ENCODE measurements at places on chromosomes 1 and 21. TPM values are rescaled to one million over a fixed set of nuclear protein-coding genes. Genes with fewer than 3 reads are reported as not detected.

NSL1 gene
- 42.2 TPM for total RNA-seq

GRCh38 chr1:145994391-145995120 lies 1.8 kb downstream of the TXNIP start:
- DNase-seq: no peak

LCE1F gene
- not detected for total RNA-seq

DNA sequence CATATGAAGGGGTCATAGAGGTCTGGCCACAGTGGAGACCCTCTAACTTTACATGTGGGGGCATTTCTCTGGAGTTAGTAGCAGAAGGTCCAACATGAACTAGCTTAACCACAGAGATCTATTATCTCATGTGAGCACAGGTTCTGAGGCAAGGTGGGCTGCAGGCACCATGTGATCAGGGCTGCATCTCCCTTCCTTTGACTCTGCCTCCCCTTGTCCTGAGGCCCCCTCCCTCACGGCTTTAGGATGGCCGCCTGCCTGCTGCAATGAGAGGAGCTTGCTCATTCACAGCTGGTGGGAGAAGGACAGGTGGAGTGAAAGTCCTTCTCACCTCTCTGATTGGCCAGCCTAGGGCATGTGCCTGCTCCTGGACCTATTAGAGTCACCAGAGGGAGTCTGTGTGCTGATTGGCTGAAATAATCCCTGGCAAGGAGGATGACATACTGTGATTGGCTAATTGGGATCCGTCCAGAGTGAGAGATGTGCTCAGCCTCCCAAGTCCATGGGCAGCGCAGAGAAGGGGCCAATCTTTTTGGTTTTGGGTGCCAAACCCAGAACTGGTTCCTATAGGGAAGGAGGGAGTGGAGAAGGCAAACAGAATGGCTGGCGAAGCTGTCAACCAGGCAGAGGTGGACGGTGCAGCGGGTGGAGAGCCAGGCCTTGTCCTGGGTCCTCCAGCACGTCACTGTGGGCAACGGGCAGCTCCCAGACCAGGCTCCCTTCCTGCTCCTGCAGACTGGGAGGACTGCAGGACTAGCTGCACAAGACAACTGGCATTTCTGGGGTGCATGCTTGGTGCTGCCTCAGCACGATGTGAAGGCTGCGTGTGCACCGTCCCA lies 39.4 kb upstream of the C1orf174 start:
- no peak for DNase-seq

- no peak for DNase-seq
Observed at GRCh38 chr1:93609536-93609935, 72.1 kb downstream of the BCAR3 start.

PPIH gene
- total RNA-seq: 55.9 TPM

FLVCR1 gene
- total RNA-seq: 17.9 TPM

Measured in MCF 10A (cell line).